ENCODE measurements at places on chromosomes 7 and 10.

DNA sequence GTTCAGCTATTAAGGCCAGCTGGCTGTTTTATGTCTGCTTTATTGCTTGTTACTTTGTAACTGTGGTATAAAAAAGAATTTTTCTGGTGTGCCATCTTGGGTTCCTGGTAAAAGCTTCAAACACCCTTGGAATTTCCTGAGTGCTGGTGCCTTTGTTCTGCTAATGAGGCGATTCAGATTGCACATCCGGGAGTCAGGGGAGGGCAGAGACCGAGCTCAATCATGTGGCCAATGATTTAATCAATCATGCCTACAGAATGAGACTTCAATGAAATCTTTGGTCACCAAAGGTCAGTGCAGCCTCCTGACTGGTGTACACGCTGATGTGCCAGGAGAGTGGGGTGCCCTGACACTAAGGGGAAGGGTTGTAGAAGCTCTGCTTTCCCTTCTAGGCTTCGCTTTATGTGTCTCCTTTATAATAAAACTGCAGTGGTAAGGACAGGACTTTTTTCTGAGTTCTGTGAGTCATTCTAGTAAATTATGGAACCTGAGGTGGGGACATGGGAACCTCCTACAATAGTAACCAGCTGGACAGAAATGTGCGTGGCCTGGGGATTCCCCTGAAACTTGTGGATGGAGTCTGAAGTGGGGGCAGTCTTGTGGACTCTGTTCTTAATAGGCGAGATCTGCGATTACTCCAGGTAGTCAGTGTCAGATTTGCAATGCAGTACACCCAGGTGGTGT, 69.4 kb upstream of the OGDHL start:
- no peak for DNase-seq

- DNase-seq = no peak
These were observed 221.7 kb downstream of the CDK14 start for GRCh38 chr7:90817846-90818245.

DNA sequence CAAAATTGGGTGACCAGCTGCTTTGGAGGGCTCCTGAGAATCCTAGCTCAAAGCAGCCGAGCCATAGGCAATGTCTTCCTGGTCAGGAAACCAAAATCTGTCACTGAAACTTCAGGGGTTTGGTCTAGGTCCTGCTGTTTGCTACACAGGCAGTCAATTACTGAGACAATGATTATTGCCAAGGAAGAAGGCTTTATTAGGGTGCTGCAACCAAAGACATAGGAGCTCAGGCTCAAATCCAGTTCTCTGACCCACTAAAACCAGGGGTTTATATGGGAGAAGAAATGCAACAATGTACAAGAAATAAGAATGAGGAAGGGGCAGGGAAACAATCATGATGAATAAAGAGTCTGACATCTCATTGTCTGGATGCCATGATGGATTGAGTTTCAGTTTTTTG, 410.3 kb upstream of the ZWINT start:
- DNase-seq = no peak

GRCh38 chr7:140155428-140155827, 21.4 kb downstream of the KDM7A start:
- no peak for DNase-seq

DNA sequence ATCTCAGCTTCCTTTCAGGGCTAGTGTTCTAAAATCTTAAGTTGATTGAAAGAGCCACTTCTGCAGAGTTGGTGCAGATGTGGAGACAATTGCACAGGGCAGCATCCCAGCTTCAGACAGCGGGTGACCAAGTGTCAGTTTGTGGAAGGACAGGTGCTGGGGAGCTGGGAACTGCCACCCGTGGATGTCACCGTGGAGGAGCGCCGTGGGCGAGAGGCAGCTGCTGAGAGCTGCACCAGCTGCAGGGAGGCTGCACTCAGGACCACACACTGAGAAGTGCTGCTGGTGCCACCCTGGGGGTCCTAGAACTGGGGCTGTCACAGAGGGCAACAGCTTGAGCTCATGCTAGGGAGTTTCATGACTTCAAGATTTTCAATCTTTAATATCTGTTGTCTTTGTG, 543.0 kb upstream of the FZD8 start:
- no peak for DNase-seq

DNA sequence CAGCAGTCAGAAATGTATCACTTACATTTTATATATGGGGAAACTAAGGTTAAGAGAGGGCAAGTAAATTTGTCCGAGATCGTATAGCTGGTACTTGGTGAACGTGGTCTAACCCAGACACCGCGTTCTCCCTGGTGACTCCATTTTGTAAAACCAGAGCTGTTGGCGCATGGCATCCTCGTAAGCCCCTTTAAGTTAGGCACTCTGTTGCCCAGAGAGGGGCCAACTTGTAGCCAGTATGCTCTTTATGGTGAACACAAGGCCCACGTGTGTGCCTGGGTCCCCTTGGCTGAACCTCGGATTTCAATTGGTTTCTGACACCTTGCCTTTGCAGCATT, 39.7 kb upstream of the ZNF518A start:
- no peak for DNase-seq

- no peak for DNase-seq
These were observed 63.7 kb downstream of the CARD11 start for GRCh38 chr7:2979951-2980350.

- peak; percentile 28 for DNase-seq
These were observed 15.5 kb downstream of the STX1A start for GRCh38 chr7:73703757-73704639.

DNA sequence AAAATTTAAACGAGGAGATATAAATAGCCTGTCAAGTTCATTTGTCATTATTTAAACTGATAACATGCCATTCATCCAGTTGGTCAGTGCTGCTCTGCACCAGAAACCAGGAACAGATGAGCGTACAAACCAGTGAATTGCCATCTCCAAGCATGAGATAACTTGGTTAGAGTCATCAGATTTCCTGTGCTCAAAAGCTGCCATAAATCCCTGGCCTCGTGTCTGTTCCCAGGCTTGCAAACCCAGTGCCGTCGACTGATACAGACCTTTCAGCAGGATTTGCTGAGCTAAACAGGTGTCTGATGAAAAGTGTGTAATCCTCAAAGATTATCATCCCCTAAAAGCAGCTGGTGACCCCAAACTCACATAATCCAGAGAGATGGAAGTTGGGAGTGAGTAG, 96.0 kb upstream of the SAMD8 start:
- no peak for DNase-seq

DNA sequence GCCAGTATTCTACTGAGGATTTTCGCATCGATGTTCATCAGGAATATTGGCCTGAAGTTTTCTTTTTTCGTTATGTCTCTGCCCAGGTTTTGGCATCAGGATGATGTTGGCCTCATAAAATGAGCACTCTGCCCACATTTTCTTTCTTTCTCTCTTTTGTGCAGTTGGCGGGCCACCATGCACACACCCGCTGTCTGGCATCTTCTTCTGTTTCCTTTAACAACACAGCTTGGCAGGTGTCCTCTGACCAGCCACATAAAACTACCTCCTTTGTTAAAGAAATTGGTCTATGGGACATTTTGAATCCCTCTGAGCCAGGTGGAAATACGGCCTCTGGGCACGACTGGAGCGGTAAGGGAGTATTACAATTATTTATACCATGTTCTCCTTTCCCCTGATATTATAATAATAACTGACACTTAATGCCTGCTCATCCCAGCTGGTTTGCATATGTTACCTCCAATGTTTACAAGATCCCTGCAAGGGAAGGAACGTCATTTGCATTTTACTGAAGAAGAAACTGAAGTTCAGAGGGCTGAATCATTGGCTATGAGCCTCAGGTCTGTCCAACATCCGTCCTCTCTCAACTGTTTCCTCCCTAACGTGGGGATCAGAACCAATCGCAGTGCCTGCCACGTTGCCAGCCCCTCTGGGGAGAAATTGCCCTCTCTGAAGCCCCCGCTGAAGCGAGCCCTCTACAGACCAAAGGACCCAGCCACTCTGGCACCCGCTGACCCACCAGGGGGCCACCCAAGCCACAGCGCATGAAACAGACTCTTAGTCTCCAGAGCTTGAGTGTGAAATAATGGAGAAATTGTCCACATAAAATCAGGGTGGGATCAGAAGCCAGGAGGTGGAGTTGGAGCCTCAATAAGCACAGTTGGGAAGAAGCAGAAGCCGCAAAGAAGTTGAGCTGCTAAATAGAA, 125.0 kb upstream of the FOXK1 start:
- DNase-seq = no peak

GRCh38 chr10:49613882-49614241, at the start of gene CHAT:
TSS of gene CHAT (plus strand) at chr10:49614037. CDS start at chr10:49614190, 153 bp downstream.
- DNase-seq = no peak

DNA sequence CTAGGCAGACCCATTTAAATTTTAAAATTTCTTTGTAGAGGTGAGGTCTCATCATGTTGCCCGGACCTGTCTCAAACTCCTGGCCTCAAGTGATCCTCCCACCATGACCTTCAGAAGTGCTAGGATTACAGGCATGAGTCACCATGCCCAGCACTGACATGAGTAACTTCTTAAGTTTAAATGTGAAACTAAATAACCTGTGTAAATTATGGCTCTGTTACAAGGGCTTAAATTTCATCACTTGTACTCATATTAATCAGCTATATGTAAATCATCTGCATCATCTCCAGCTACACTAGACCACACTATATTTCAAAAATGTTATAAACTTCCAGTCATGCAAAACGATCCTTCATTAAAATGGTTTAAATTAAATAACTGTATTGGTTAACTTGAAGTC, 56.1 kb downstream of the ATAD1 start:
- no peak for DNase-seq

GRCh38 chr7:104275900-104276299, 52.5 kb upstream of the LHFPL3 start:
- no peak for DNase-seq

GRCh38 chr7:139109188-139109982, at the start of gene ZC3HAV1:
TSS of gene ZC3HAV1 (minus strand) at chr7:139109720. CDS start at chr7:139109331, 389 bp downstream.
- DNase-seq = peak; percentile 95

DNA sequence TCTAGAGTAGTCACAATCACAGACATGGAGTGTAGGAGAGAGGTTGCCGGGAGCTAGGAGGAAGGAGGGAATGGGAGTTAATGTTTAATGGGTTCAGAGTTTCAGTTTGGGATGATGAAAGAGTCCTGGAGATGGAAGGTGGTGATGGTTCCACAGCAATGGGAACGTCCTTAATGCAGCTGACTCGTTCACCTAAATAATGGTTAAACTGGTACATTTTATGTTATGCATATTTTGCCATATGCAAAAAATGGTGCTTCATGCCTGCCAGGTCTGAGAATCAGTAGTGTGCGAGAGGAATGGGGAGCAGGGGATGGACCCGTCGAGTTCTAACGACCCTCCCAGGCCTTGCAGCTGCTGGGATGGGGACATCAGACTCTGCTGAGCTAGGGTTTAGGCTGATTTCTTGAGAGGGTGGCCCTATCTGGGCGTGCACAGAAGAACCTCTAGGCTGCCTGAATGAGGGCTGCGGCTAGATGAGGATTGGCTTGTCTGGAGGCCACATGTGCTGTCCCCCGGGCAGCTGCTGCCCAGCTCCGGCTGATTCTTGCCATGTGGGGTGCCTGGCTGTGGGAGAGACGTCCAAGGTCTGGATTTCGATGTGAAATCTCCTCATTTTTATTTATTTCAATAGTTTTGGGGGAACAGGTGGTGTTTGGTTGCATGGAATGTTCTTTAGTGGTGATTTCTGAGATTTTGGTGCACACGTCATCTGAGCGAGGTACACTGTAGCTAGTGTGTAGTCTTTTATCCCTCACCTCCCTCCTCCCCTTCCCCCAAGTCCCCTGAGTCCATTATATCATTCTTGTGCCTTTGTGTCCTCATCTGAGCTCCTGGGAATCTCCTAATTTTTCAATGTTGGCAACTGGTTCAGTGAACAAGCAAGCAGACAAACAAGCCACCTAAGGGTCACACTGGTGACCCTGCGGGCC, 116.0 kb downstream of the GRK5 start:
- DNase-seq = no peak

DNA sequence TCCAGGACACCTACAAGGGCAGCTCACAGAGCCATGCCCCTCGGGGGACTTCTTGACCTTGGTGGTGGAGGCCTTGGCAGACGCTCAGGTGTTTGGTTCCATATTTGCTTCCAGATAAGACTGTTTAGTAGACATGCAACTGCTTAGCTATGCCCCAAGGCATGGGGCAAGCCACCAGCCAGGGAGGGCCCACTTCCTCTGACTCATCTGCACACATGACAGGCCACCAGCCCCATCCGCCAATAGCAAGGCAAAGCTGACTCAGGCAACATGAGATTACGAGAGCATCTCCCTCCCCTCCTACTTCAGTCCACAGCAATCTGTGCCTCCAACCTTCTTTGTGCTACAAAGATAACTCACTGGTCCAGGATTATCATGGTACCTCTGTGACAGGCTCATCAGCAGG, 54.9 kb downstream of the KCNMA1 start:
- DNase-seq = no peak

GRCh38 chr10:22252801-22253579, 35.2 kb upstream of the EBLN1 start:
- DNase-seq = peak; percentile 48

DNA sequence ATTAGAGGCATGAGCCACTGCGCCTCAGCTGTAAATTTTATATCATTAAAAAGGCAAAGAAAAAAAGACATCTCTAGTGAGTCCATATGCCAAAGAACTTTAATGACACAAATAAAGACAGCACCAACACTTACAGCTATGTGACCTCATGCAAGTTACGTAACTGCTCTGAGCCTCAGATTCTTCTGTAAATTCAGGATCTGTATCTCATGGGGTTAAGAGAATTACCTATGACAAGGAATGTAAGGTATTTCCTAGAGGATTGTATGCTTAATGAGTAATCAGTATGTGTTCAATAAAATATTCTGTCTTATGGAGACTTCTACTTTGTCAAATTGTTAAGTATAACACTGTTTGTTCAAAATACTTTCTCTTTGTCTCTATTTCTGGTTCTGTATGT, 274.0 kb upstream of the GLI3 start:
- DNase-seq = no peak

- no peak for DNase-seq
These were observed 107.3 kb downstream of the SMURF1 start for GRCh38 chr7:99036546-99037111.

GRCh38 chr10:126094537-126094936, 198.2 kb downstream of the FANK1 start:
- DNase-seq = no peak

GRCh38 chr7:29563590-29564495, at the start of gene PRR15:
TSS of gene PRR15 (plus strand) at chr7:29563835. CDS start at chr7:29566330, 2,495 bp downstream.
- no peak for DNase-seq

Measured in CD4-positive, alpha-beta T cell treated with Interleukin-21 for 1 hour (primary cell).